Sigmoid colon (tissue), 7 donors: ENCODE measurements at places on chromosomes 7 and 10. TPM values are rescaled to one million over a fixed set of nuclear protein-coding genes. Genes with fewer than 3 reads are reported as not detected.
A peak's percentile ranks its signal among the peaks of the same experiment; 100 is the strongest.

DNA sequence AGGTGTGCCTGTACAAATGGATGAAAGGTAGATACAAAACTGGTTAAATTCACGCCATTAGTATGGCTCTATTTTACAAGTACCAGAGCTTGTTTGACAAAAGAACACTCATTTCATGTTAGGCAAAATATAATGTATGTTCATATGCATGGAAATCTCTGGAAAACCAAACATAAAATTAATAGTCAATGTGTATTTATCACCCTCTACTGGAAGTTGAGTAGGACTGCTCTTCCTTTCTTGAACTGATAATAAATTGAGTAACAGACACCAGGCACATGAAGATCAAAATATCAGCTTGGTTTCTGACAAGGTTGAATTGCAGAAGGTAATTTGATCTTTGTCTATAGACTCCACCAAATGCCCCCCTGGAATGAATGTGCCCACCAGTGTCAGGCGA is 19.8 kb upstream of the AKR1B1 start:
- DNase-seq, result no peak

GRCh38 chr7:30412782-30413504 is 65.6 kb downstream of the NOD1 start:
- DNase-seq, result no peak

Gene CYP26C1
- not detected for total RNA-seq

Gene RNF148
- total RNA-seq, result 0.36 TPM

DNA sequence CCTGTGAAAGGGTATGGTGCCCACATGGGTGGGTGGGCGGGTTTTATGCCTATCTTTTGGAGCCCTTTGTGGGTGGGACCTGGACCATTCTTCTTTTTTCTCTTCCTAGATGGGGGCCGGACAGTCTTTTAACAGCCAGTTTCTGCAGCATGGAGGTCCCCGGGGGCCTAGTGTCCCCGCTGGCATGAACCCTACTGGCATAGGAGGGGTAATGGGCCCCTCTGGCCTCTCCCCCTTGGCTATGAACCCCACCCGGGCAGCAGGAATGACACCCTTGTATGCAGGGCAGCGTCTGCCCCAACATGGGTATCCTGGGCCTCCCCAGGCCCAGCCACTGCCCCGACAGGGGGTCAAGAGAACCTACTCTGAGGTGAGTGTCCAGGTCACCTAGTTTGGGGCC is 9.1 kb downstream of the ZMIZ2 start:
- no peak for DNase-seq

GRCh38 chr7:77727936-77728701 is 31.9 kb downstream of the RSBN1L start:
- DNase-seq, result no peak

Gene IDI2
- not detected for total RNA-seq

Gene SEM1
- 30.7 TPM for total RNA-seq

GRCh38 chr7:2807845-2808772 is 36.0 kb downstream of the GNA12 start:
- DNase-seq, result peak; percentile 51
